Stimulated activated CD4-positive, alpha-beta T cell treated with anti-CD3 and anti-CD28 coated beads, Interleukin-1b, Interleukin-23, amount 100 ng/mL, for 1 hour (primary cell): ENCODE measurements at places on chromosomes 3 and 15.

DNA sequence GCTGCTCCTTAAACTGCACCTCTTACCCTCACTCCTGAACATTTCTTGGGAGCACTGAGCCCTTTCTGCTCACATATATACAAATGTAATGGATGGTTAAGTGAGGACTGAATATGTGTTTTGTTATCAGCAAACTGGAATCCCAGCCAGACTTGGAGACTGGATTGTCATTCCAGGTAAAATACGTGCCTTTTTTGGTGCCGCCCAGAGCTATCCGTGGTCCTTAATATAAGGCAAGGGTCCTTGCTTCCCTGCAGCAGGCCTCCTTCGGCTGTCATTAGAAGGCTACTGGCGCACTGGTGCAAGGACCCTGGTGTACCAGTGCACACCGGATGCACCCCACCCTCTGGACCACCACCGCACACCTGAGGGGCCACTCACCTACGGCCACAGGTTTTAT lies 1.1 kb upstream of the GABRB3 start:
- DNase-seq = no peak

DNA sequence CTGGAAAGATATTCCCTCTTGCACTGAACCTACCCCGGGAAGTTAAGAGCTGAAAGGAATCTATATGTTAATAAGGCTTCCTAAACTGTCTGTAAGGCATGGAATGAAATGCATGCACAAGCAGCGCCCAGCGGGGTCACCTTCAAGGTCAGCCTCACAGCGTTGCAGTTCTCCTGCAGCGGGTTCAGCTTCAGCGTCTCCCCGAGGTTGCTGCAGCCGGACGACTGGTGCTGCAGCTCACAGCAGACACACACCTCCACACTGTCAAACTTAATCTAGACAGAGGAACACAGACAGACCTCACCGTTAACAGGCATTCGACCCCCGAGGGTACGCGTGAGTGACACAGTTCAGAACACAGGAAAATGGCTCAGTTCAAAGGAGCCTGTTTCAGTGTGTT lies 73.3 kb downstream of the NSMCE3 start:
- DNase-seq = no peak

GRCh38 chr3:180617049-180617448 lies 15.1 kb downstream of the TTC14 start:
- DNase-seq = no peak

GRCh38 chr15:78872155-78872971 lies at the start of gene MORF4L1:
Gene MORF4L1 (plus strand): TSS chr15:78872890. CDS start chr15:78873018, 128 bp downstream.
- peak; percentile 90 for DNase-seq

DNA sequence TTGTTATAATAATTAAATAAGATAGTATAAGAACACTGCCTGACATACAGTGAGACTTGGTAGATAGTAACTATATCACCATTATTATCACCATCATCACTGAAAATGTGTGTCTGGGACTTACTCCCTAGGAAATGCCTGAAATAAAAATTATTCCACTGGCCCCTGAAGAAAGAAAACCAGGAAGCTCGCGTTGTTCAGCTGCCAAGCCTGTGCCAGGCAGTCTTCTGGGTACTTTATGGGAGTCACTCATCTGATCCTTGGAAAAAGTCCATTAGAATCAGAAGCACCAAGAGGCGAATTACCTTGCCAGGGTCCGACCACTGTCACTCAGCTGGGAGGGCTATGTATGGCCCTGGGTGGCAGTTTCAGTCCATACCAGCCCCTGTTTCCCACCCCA lies 220.3 kb upstream of the TPM1 start:
- DNase-seq = no peak

GRCh38 chr3:188649521-188649920 lies 495.6 kb downstream of the LPP start:
- no peak for DNase-seq

DNA sequence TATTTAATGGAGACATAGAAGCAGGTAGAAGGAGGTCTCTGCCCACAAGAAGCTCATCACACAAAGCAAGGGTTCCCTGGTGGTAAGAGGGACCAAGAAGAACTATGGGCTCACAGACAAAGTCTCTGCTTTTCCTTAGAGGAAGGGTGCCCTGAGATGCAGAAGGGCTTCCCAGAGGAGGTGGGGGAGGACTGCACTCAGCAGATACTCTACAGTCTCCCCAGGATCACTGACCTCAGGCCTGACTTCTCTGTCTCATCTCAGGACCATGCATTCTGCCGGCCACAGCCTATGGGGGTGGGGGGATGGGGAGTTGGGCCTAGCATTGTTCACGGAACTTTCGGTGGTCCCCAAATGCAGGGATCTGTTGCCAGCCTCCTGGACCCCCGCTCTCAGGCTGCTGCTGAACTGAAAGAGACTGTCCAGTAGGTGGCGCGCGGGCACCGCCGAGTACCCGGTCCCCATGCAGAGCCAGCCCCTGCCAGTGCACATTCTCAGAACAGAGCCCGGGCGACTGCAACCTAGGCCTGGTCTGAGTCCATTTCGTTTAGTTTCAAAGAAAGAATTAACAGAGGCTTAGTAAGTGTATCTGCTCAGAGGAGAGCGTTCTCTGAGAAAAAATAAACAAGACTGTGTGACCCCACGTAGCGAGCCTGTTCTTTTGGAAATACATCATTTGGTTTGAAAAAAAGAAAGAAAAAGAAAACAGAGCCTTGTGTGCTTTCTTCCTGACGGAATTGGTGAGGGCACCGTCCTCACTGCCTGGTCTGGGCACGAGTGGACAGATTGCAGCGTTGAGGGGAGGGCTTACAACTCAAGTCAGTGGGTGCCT lies 74.1 kb downstream of the LRTM1 start:
- DNase-seq = no peak

- DNase-seq = no peak
These were observed 228.7 kb downstream of the SLCO3A1 start for GRCh38 chr15:92082006-92082843.

GRCh38 chr3:161293381-161293780 lies 72.3 kb downstream of the NMD3 start:
- no peak for DNase-seq

DNA sequence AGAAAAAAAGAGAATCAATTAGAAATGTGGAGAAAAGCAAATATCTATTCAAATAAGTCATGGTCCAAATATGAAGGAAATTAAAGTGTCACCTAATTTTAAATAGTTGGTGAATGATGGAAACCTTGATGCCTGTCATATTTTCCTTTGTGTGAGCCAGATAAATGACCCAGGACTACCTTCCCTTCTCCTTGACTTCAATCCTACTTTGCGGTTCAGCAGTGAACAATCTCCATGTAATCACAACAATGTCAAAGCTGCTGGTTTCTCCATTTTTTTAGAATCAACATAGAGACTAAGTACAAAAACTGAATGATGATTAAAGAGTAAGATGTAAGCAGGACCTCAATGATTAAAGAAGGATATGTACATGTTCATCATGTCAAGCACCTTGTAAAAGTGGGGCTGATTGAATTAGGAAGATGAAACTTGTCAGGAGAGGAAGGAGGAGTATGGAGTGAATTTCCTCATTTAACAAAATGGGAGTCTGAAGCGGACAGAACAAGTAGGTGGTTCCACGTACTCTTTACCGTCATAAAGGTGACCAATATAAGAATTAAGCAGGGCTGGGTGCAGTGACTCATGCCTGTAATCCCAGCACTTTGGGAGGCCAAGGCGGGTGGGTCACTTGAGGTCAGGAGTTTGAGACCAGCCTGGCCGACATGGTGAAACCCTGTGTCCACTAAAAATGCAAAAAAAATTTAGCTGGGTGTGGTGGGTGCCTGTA lies 43.1 kb downstream of the TRPM1 start:
- no peak for DNase-seq

DNA sequence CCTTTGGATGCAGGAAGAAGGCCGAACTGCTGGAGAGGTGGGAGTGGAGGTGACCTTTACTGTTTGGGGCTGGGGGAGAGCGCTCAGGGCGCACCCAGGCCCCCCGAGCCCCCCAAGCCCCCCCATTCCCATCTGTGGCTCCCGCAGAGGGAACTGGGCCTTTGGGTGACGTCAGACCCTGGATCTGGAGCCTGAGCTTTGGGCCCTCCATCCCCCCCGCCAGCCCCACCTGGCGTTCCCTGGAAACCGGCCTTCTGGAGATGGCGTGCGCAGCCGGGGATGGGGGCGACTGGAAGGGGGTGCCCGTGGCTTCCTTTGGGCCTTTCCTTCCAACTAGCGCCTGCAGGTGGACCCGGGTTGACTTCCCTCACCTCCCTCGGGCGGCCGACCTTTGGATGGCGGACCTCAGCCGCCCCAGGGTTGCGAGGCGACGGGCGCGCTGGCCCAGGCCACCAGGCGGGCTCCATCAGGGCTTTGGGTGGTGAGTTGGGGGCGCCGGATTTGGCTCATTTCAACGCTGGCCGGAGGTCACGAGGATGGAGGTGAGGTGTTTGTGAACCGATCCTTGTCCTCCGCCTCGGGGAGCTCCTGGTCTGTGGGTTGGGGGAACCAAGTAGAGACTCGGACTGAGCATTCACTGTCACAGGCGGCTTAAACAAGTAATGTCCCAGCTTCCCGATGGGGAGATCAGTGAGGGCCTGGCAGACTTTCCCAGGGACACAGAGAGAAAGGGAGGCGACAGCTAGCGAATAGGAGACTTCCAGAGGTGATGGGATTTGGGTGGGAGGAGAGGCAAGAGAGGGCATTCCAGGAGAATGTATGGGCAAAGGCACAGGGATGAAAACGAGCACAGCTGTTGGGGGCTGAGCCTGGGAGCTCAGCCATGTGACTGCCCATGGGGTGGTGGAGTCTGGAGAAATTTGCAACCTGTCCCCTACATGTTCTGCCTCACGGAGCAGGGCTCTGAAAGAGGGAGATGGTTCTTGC lies 709 bp downstream of the SCAMP5 start:
- DNase-seq = no peak

DNA sequence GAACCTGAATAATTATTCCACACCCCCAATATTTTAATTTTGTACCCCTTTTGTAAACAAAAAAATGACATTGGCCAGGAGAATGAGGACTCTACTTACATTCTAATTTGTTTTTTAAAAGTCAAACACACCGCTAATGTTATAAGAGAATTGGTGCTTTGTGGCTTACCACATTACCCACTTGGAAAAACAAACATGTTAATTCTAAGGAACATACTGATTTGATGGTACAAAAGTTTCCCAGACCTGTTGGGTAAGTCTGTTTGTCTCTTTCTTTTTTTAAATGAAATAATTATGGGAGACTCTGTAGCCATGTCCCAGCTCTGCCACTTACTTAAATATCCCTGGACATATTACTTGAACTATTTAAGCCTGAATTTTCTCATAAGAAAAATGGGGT lies 352.5 kb upstream of the C2CD4B start:
- DNase-seq = no peak

GRCh38 chr15:75213212-75213767 lies 11.6 kb downstream of the C15orf39 start:
- no peak for DNase-seq

- no peak for DNase-seq
These were observed 213.2 kb upstream of the NR2F2 start for GRCh38 chr15:96117270-96117669.

GRCh38 chr15:90887037-90887481 lies 2.8 kb downstream of the FES start:
- no peak for DNase-seq

DNA sequence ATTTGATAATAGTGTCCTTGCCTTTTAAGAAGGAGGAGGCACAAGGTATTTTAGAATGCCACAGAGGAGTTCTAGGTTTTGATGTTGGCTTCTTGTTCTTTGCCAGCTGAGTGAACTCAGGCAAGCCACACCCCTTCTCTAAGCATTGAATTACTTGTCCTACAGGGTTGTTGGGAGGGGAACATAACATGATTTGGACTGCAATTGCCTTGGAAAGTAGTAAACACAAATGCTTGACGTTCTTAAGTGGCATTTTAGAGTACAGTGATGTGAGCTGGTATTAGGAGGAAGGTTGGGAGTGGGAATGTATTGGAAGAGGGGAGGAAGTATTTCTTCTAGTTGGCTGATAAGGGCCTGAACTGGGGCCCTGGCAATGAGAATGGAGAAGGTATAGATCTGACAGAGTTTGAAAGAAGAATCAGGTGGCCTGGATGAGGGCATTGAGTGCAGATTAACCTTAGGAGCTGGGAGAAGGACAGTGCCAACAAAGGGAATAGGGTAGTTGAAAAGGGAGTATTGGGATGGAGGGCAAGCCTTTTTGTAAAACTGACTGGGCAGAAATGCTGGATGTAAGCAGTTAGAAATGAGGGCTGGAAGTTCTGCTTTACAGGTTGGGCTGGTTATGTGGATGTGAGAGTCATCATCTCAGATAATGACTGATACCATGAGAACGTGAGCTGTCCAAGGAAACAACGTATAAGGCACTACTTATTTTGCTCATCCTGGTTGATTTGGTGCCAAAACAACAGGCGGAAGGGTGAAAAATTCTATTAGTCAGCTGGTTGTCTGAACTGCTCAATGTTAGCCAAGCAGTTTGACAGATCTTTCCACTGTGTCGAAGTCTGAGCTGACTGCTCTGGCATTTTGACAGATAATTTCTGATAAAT lies 16.7 kb downstream of the KAT2B start:
- no peak for DNase-seq

DNA sequence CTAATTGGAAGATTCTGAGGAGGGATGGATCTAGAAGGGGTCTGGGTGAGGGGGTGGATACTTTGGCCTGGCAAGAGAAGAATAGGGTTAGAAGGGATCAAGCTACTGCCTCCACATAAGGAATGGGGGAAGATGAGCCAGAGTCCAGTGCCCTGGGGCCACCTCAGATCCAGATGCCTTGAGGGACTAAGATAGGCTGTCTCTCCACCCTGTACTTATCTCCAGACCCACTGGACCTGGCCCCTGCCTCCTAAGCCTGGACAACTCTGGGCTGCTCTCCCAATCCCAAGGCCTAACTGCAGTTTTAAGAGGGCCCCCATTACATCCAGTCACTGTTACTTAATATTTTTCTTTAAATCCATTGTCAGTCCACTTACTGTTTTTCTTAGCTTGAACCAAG lies 2.0 kb downstream of the DVL3 start:
- no peak for DNase-seq

GRCh38 chr3:64327100-64327804 lies 102.0 kb upstream of the PRICKLE2 start:
- no peak for DNase-seq

- no peak for DNase-seq
These were observed 332.9 kb upstream of the TGFBR2 start for GRCh38 chr3:30273304-30274072.

- no peak for DNase-seq
These were observed 67.4 kb downstream of the DTWD1 start for GRCh38 chr15:49688135-49688790.

DNA sequence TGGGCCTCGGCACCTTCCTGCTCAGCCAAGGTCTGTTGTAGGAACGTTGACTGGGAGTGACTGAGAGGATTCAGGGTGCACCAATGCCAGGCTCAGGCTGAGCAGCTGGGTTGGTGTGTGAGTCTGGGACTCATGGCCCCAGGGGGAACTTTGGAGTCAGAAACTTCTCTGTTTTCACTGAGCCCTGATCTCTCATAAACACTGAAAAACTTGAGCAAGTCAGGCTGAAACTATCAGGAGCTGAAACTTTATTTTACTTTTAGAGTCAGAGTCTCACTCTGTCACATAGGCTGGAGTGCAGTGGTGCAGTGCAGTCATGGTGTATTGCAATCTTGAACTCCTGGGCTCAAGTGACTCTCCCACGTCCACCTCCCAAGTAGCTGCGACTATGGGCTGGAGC lies 3.0 kb downstream of the TRAK1 start:
- DNase-seq = no peak
